Metanephros (tissue), 2 donors: ENCODE measurements at places on chromosomes 4 and X. TPM values are rescaled to one million over a fixed set of nuclear protein-coding genes. Genes with fewer than 3 reads are reported as not detected.

Gene CXCL5
- total RNA-seq, result 0.12 TPM

Gene CT45A1
- total RNA-seq, result not detected

Gene ZGRF1
- total RNA-seq, result 13.6 TPM

Gene AGTR2
- 93.5 TPM for total RNA-seq

Gene C4orf36
- 1.3 TPM for total RNA-seq

Gene CXorf65
- total RNA-seq, result 0.23 TPM

Gene SLITRK2
- total RNA-seq, result 0.64 TPM

Gene AFM
- total RNA-seq, result 10.0 TPM

Gene CLDN22
- total RNA-seq, result not detected

Gene CYBB
- total RNA-seq, result 27.5 TPM

Gene FAT4
- total RNA-seq, result 90.4 TPM

Gene RBM47
- total RNA-seq, result 115 TPM

Gene H2AZ1
- 144 TPM for total RNA-seq

Gene MUC7
- total RNA-seq, result not detected

Gene ZNF718
- 17.0 TPM for total RNA-seq

Gene RAB33A
- 1.3 TPM for total RNA-seq

Gene TAF7L
- 0.18 TPM for total RNA-seq

Gene MAGEC1
- total RNA-seq, result not detected

Gene TRPC5OS
- total RNA-seq, result not detected

Gene PNMA6A
- 6.7 TPM for total RNA-seq
